Renal pelvis (tissue), 12 donors: ENCODE measurements at places on chromosomes 12 and 14. TPM values are rescaled to one million over a fixed set of nuclear protein-coding genes. Genes with fewer than 3 reads are reported as not detected.

DIO3 gene
- polyA plus RNA-seq, result 0.21 TPM

IL22 gene
- polyA plus RNA-seq, result not detected

KIF26A gene
- polyA plus RNA-seq, result 14.5 TPM

PYGL gene
- polyA plus RNA-seq, result 21.5 TPM

PPP1R36 gene
- polyA plus RNA-seq, result 1.6 TPM

OAS2 gene
- polyA plus RNA-seq, result 6.9 TPM

TAS2R19 gene
- polyA plus RNA-seq, result 1.6 TPM
